Stimulated activated CD8-positive, alpha-beta memory T cell treated with anti-CD3 and anti-CD28 coated beads, Interleukin-4, amount 100 ng/mL, for 4 hours (primary cell): ENCODE measurements at places on chromosomes 1 and 21.

DNA sequence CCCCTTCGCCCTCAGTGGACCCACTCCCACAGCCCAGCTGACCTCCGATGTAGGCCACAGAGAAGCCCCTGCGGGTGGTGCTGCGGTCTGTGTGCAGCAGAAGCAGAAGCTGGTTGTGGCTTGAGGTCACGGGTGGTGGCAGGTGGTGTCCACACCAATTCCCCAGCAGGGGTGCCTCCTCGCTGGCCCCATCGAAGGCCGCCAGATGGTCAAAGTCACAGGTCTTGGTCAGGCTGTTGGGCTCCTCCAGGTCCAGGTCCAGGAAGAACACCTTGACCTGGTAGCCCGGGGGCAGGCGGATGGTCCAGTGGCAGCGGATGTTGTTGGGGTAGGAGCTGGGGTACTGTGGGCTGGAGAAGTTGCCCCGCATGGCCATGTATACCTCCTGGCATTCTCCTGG is 13.1 kb downstream of the CDCP2 start:
- DNase-seq, result no peak

- no peak for DNase-seq
Observed at GRCh38 chr21:45074048-45074817, at the start of gene ADARB1. Gene ADARB1 (plus strand): TSS chr21:45074580. CDS start chr21:45171657, 97,077 bp downstream.

GRCh38 chr1:203187304-203187685 is 791 bp upstream of the CHI3L1 start:
- no peak for DNase-seq

DNA sequence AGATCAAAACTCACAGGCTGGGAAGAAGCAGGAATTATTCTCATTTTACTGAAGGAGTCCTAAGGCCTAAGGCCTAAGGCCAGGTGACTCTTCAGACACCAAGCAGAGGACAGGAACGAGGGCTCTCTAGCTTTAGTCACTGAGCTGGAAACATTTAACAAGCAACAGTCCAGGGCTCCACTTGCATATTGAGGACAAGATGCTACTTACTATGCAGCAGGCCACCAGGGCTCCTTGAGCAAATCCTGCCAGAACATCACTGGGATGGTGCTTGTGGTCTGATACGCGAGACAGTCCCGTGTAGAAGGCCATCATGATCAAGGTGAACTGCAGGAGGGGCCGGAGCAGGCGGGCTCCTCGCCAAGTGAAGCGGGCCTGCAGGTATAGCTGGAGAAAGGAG is 67.6 kb downstream of the PLPP3 start:
- no peak for DNase-seq

- DNase-seq, result no peak
Observed at GRCh38 chr1:169466259-169467230, 19.2 kb downstream of the SLC19A2 start.

GRCh38 chr21:39325458-39325857 is 12.0 kb upstream of the BRWD1 start:
- DNase-seq, result no peak

DNA sequence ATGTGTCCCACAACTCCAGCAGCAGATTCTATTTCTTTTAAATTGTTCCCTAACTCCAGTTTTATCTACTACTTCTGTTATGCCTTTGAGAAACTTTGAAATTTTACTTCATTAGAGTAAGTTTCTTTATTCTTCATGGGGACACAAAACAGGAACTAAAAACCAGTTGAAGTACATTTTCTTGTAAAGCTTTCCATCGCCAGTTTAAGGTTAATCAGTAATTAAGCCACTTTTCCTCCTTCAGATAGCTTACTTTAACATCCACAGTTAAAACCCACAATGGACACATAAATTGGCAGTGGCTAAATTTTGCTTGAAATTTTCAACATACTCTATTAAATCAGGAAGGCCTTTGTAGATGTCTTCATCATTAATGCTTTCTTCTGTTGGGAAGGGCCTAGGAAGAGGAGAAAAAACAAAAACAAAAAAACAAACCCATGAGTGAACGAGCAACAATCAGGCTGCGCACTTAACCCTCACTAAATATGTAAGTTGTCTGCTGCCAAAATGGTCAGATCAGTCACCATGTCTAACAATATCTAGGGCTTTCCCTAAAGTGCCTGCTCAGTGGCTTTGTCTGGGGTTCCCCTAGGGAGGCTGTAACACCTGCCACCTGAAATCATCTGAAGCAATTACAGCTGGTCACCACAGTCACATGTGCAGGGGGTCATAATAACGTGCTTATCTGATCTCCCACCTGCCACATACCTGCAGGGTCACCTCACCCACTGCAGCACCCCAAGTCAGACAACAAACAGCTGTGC is 187.9 kb downstream of the VAV3 start:
- DNase-seq, result no peak

- DNase-seq, result no peak
Observed at GRCh38 chr1:228416217-228416933, at the start of gene TRIM17. Gene TRIM17 (minus strand): TSS chr1:228416861. CDS start chr1:228415072, 1,789 bp downstream.

- DNase-seq, result no peak
Observed at GRCh38 chr21:16002874-16003466, 273.2 kb downstream of the USP25 start.

DNA sequence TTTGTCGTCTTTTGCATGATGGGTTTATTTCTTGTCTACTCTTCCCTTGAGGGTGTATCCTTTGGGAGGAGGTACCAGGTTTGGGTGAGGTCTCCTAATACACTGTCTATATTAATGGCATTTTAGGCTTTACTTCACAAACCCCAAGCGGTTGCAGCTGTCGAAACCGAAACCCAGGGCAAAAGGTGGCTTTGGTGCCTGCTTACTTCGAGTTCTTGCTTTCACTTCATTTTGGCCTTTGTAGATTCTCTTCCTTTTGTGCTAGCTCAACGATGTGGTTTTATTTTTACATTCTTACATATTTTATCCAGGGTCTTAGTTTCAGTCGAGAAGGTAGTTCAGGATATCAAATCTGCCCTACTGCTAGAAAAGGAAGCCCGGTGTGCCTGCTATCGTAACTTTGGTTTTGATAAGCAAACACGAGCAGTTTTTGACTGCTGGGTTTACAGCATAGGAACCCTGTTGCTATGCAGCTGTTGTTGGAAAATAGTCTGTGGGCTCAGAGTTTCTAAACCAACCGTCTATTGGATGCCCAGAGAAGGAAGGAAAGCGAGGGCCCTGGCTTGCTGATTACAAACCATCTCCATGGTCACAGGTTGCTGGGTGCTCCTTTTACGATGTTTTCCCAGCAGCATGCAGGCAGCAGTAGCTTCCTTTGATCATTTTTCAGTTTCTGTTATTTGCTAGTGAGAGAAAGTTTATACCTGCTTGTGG is 9.8 kb upstream of the TSPAN2 start:
- peak; percentile 32 for DNase-seq

GRCh38 chr1:1058921-1059493 is 15.1 kb downstream of the RNF223 start:
- DNase-seq, result no peak

GRCh38 chr1:9181176-9181906 is 52.4 kb upstream of the GPR157 start:
- peak; percentile 54 for DNase-seq

- no peak for DNase-seq
Observed at GRCh38 chr1:229229721-229230139, 41.2 kb upstream of the RAB4A start.

DNA sequence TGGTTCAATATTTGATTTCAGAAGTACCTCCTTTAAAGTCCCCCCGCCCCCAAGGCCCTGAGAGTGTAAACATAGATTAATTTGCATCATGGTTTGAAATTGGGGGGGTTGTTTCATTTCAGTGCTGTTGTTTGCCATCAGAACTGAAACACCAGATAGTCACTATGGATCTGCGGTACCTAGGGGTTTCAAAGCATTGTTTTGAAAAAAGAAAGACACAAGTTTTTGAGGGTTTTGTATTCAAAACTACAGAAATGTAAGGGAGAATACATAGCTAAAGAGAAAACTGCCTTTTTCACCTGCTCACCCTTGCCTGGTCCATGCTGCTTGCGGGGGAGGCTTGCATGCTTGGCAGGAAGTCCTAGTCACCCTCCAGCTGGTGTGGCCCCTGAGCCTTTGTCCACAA is 59.3 kb downstream of the ACP6 start:
- DNase-seq, result no peak

GRCh38 chr1:207152792-207153468 is 48.9 kb downstream of the C4BPA start:
- no peak for DNase-seq

GRCh38 chr1:114209971-114210370 is 56.3 kb upstream of the SYT6 start:
- no peak for DNase-seq

DNA sequence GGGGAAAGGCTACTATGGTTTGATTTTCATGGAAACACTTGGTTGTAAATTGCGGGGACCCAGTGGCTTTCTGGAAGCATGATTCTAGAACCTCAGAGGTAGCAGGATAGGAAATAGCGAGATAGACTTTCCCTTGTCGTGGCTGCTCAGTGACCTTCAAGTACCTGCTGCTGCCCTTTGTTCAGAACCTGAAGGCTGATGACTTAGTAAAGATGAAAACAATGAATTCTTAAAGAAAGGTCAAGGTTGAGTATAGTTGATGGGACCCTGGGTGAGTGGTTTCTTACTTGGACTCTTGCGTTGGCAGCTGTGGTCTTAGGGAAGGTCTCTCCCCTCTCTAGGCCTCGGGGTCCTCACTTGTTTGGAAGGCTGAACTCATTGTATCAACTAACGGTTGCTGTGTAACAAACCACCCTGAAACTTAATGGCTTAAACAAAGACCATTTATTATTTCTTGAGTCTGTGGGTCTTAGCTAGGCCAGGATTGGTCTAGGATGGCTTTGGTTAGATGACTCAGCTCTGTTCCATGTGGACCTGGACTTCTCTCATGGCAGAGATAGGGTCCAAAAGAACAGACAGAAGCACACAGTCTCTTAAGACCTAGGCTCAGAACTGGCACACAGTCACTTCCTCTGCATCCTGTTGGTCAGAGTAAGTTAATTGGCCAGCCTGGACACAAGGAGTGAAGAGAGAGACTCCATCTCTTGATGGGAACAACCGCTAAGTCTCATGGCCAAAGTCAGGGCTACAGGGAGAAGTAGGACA is 89.2 kb upstream of the SELENON start:
- DNase-seq, result no peak

DNA sequence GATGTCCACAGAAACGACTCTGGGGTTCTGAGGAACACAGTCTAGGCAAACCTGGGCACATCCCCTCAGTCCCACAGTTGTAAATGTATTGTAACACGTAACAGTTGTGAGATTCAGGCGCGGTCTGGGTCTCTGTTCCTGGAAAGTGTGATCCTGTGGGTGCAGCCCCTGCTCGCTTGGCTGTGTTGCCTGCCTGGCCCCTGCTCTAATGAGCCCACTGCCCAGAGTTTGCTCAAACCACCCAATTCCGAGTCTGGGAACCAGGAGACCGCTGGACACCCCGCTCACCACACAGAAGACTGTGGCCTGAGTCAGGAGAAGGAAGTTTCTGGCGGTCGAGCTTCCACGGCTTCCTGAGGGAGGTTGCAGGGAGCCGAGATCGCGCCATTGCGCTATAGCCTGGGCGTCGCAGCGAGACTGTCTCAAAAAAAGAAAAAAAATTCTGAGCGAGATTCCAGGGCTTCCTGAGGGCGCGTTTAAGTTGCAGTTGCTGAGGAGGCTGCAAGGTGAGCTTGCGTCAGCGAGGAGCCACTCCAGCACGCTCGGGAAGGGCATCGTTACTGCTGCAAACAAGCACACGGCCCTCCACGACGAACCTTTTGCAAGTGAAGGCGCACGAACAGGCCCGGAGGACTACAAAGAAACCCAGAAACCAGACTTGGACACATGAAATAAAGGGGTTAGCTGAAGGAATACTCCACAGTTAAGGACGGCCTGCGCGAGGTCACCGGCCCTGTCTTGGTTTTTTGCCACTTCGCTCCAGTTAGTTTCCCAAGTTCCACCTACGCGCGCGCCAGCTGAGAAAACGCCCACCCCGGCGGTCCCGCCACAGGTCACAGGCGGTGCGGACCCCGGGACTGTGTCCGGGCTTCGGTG is 1.1 kb downstream of the C21orf58 start:
- DNase-seq, result no peak

GRCh38 chr1:79896140-79896539 is 889.6 kb upstream of the ADGRL4 start:
- no peak for DNase-seq

- DNase-seq, result no peak
Observed at GRCh38 chr1:233719655-233720341, 105.9 kb downstream of the KCNK1 start.

DNA sequence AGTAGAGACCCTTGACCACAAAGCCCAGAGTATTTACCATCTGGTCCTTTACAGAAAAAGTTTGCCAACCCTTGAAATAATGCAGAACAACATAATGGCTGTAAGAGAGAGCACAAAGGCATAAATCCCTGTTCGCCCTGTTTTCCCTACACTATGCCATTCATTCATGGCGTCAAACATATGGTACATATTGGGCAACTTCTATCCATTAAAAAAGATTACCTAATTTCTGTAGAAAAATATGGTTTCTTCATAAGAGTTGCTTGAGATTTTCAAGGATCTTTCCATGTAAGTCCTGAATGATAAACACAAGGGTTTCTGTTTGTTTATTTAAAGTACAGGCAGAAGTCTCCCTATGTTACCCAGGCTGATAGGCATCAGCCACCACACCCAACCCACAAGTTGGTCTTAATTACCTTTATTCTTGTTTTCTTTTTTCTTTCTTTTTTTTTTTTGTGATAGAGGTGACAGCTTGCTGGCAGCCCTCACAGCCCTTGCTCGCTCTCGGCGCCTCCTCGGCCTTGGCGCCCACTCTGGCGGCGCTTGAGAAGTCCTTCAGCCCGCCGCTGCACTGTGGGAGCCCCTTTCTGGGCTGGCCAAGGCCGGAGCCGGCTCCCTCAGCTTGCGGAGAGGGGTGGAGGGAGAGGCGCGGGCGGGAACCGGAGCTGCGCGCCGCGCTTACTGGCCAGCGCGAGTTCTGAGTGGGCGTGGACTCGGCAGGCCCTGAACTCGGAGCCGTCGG is 68.3 kb upstream of the NR5A2 start:
- DNase-seq, result no peak

DNA sequence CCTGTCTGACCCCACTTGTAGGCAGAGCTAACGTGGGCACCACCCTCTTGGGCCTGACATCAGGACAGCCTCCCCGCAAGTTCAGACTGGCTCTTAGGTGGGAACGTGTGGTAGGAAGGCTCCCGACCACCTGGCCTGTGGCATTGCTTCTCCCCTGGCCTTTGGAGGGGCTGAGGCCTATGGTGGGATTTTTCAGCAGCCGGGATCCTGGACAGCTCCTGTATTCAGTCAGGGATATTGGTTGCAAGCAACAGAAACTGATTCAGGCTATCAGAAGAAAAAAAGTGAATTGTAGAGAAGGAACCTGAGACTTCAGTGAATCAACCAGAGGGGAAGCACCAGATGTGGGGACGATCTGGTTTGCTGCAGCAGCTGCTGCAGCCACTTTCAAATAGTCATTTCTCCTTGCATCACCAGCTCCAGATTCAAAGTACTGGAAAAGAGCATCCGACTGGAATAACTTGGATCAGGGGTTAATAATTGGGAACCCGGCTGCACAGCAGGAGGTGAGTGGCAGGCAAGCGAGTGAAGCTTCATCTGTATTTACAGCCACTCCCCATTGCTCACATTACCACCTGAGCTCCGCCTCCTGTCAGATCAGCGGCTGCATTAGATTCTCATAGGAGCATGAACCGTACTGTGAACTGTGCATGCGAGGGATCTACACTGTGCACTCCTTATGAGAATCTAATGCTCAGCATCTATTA is 5.9 kb downstream of the RNF186 start:
- no peak for DNase-seq

GRCh38 chr1:245765230-245766000 is 610.6 kb downstream of the KIF26B start:
- DNase-seq, result no peak
